ENCODE measurements at places on chromosomes 7 and 10. TPM values are rescaled to one million over a fixed set of nuclear protein-coding genes. Genes with fewer than 3 reads are reported as not detected.

DNA sequence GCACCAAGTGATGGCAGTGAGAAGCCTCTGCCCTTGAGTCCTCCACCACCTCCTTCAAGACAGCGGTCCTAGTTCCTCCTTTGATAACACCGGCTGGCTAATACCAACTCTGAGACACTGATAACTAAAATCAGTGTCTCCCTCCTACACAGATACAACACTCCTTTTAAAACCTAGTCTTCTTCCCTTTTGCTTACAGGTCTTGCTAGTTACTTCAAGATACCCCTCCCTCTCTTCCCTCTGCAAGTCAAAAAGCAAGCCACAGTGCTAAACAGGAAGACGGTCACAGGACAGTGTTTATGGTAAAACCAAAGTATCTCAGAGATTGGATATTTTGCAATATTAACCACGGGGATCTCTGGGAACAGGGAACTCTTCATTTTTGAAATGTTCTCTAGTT, 4.6 kb downstream of the AKR1B1 start:
- no peak for DNase-seq
- no peak overlapping the region for H3K4me3 ChIP-seq
- H3K4me1 ChIP-seq, result peaks cover 33% of the 10 kb centered on the region
- peaks cover 25% of the 10 kb centered on the region for H3K36me3 ChIP-seq
- no peaks in the 10 kb centered on the region for H3K27me3 ChIP-seq

Gene PITX3
- total RNA-seq, result 105 TPM

Gene VIPR2
- total RNA-seq, result 10.2 TPM

Gene FKBP6
- not detected for total RNA-seq

- no peak overlapping the region for H3K27ac ChIP-seq
- DNase-seq, result no peak
- no peaks in the 10 kb centered on the region for H3K27me3 ChIP-seq
- no peaks in the 10 kb centered on the region for H3K36me3 ChIP-seq
Observed at GRCh38 chr7:82335001-82335400, 108.6 kb downstream of the CACNA2D1 start.

Gene FZD8
- total RNA-seq, result 39.3 TPM

Gene TMEM213
- total RNA-seq, result not detected

- no peak overlapping the region for H3K27ac ChIP-seq
- DNase-seq, result no peak
- no peaks in the 10 kb centered on the region for H3K36me3 ChIP-seq
- H3K4me3 ChIP-seq, result no peak overlapping the region
- no peaks in the 10 kb centered on the region for H3K4me1 ChIP-seq
Observed at GRCh38 chr7:39313974-39314373, 252.2 kb upstream of the YAE1 start.

Gene ZP3
- 0.99 TPM for total RNA-seq

DNA sequence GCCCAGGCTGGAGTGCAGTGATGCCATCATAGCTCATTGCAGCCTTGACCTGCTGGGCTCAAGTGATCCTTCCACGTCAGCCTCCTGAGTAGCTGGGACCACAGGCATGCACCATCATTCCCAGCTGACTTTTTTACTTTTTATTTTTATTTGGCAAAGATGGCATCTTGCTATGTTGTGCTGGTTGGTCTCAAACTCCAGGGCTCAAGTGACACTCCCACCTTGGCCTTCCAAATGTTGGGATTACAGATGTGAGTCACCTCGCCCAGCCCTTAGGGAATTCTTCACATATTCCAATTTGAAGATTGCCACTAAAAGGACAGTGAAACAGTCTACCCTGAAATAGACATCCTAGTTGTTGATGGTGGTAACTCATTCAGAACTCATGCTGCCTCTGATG, 27.7 kb downstream of the SUGCT start:
- no peaks in the 10 kb centered on the region for H3K27me3 ChIP-seq
- H3K4me3 ChIP-seq, result no peak overlapping the region
- no peak for DNase-seq
- no peaks in the 10 kb centered on the region for H3K4me1 ChIP-seq
- no peak overlapping the region for H3K27ac ChIP-seq

- no peaks in the 10 kb centered on the region for H3K4me1 ChIP-seq
- no peaks in the 10 kb centered on the region for H3K36me3 ChIP-seq
- no peak for DNase-seq
- H3K4me3 ChIP-seq, result no peak overlapping the region
Observed at GRCh38 chr7:110881721-110882120, 209.2 kb upstream of the LRRN3 start.

Gene ZNF92
- total RNA-seq, result 28.5 TPM

Gene GIMAP5
- total RNA-seq, result not detected

Data from SJCRH30 (cell line).